Amniotic epithelial cell (primary cell): ENCODE measurements at places on chromosomes 6 and 20.
A peak's percentile ranks its signal among the peaks of the same experiment; 100 is the strongest.

- DNase-seq, result no peak
Measured at GRCh38 chr6:126268092-126268491, 71.8 kb upstream of the CENPW start.

- DNase-seq, result no peak
Measured at GRCh38 chr20:58815448-58815847, 35.3 kb downstream of the GNAS-AS1 start.

DNA sequence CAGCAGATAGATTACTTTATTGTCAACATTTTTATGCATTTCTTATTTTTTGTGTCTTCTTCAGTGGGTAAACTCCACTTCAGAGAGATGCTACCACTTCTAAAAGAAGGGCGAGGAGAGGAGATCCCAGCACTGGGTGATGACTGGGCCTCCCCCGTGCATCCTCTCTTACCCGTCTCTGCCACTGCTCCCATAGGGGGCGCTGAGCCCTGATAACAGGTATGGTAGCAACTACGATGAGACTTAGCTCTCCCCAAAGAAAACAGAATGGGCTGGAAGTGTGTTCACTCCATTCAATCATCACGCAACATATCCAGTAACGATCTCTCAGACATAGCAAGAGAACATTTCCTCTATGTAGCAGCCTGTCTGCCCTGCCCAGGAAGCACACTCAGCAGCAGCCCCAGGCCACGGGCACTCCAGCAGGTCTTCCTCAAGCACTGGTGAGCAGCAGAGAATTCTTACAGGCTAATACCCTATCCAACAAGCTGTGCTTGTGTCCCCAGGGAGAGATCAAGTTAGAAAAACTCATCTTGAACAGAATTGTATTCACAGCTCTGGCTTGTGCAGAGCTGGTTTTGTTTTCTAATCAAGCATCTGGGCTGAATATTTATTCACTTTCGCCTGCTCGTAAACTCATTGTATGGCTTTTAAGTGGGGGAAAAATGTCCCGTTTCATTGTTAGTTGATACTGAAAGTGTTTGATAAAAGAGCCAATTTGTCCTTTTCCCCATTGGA lies 533.1 kb upstream of the CDH4 start:
- no peak for DNase-seq

GRCh38 chr20:59104831-59105230 lies 58.8 kb upstream of the ZNF831 start:
- no peak for DNase-seq

DNA sequence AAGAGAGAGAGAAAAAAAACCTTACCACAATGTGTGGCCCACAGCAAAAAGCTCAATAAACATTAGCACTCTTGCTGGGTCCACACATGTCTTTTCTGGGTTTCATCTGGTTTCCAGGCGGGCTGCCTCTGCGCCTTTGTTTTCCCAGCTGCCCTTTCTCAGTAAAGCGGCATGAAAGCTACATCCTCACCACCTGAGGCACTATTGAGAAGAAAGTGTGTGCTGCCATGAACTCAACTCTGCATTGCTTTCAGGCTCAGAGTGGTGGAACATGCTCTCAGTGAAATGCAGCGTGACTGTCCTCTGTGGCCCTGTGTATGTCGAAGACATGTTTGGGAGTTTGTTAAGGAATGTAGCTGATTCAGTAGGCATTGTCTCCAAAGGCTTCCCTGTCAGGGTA lies 102.3 kb downstream of the LYRM2 start:
- DNase-seq, result no peak

DNA sequence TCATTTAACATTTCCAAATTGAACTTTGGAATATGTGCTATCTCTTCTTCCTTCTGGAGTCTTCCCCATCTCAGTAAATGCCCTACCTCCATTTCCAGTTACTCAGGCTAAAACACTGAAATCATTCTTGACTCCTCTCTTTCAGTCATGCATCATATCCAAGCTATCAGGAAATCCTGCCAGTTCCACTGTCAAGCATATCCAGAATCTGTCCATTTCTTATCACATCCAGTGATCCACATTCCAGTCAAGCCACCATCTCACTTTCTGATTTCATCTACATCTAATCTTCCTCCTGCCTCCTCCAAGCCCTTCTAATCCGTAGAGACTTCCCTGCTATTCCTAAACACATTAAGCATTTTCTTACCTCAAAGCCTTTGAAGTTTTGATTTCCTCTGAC lies 15.3 kb upstream of the TBC1D32 start:
- DNase-seq, result no peak

DNA sequence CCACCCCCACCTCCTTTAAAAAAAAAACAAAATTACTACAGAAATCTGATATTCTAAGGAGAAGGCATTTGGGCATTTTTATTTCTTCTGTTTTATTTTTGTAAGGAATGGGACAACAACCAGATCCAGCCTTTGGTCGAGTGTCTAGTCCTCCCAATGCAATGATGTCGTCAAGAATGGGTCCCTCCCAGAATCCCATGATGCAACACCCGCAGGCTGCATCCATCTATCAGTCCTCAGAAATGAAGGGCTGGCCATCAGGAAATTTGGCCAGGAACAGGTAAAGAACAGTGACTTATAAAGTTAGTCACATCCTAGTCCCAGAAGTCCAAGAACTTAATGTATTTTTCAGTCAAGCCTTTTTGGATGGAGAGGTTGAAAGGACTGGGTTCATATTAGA lies 133.0 kb downstream of the SULF2 start:
- DNase-seq, result no peak

DNA sequence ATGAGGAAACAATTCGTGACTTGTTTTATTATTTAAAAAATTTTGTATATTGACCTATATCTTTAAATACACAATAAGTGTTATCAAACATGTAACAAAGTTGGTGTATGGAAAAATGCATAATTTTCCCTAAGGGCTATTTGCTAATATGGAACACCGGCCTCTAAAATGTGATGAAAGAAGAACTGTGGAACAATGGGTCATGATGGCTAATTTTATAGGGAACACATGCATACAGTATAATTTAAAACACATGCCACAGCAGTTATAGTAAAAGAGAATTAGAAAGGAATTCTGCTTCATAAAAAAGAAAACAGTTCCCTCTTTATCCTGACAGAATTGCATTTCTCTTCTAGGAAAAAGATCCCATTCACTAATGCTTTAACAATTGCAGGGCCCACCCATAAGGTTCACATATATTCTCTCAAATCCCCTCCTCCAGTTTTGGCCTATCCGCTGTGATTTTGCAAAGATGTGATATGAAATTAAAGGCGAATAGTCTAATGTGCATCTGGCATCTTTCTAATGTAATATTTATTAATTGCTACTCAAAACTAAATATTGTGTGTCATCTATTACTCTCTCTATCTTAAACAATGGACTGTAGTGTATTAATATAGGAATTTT lies 628.1 kb upstream of the CITED2 start:
- no peak for DNase-seq

GRCh38 chr20:57711826-57712225 lies 2.0 kb upstream of the PMEPA1 start:
- DNase-seq, result no peak

- no peak for DNase-seq
Measured at GRCh38 chr6:26021001-26021349, 58.4 kb downstream of the TRIM38 start.

DNA sequence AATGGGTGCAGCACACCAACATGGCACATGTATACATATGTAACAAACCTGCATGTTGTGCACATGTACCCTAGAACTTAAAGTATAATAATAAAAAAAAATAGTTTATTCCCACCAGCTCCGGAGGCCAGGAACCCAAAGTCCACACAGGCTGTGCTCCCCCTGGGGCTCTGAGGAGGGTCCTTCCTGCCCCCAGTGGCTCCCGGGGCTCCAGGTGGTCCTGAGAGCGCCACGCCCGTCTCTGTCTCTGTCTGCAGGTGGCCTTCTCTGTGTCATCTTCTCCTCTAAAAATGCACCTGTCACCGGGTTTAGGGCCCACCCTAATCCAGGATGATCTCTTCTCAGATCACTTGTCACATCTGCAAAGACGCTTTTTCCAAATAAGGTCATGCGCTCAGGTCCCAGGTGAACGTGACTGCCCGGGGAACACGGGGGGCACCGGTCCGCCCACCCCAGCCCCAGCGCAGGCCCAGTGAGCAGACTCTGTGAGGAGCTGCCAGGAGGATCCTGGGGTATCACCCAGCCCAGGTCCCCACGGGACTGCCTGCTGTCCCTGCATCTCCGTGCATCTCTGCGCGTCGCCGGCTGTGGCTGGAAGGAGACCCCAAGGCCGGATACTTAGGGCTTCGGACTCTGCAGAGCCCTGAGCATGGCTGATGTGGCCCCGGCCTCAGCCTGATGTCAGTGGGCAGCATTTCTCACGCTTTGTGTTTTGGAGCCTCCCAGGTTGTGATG lies 11.8 kb downstream of the SLCO4A1 start:
- DNase-seq, result no peak

DNA sequence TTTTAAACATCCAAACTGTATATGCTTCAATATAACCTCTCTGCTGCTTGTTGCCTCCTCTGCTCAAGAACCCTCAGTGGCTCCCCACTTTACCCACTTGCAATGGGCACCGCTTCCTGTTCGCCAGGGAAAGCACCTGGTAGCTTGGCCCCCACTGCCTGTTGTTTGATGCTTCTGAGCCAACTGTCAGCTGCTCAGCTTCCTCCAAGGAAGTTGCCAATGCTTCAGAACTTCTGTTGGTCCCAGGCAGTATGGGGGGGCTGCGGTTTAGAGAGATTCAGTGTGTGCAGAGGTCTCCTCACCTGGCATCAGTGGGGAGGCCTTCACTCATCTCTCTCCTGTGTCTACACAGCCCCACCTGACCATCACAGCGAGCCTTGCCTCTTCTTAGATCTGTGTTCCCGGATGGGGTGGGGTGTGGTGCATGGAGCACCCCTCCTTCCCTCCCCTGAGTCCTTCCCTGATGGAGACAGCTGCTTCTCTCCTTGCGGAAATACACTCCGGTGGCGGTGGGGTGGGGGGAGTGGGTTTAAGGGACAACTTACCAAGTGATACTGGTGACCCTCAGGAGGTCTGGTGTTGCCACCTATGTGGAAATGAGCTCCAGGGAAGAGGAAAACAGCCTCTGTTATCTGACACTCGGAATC lies 308.1 kb downstream of the CDH26 start:
- no peak for DNase-seq

GRCh38 chr6:89610149-89610642 lies 28.4 kb downstream of the LYRM2 start:
- peak; percentile 20 for DNase-seq
